ENCODE measurements at places on chromosomes 2 and 18.

- DNase-seq = no peak
These were observed 85.3 kb upstream of the ITGA6 start for GRCh38 chr2:172342078-172342477.

- DNase-seq = no peak
These were observed 28.1 kb upstream of the MYCN start for GRCh38 chr2:15912203-15912602.

DNA sequence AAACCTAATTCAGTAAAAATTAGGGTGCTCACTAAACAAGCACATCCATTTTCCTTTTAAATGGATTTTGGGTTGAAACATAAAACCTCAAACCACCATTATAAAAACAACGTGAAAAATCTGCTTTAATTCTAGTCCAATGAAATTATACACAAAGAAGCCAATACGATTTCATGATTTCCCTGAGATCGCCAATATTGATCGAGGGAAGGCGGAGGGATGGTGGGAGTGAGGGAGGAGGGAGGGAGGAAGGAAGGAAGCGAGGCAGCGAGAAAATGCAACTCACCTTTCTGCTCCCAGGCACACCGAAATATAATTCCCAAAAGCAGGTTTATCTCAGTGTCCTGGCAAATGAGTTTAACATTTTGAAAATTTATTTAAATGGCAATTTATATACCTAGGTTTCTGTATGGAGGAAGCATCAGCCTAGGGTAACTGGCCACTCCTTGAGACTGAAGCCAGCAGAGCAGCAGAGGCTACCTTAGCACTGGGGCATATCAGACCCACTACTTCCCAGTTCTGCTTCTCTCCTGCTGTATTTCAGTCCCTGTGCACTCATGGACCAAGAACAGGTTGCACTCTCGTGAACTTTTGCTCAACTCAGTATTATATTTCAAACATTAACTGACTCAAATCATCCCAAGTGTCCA, 2.3 kb upstream of the ONECUT2 start:
- DNase-seq = no peak

DNA sequence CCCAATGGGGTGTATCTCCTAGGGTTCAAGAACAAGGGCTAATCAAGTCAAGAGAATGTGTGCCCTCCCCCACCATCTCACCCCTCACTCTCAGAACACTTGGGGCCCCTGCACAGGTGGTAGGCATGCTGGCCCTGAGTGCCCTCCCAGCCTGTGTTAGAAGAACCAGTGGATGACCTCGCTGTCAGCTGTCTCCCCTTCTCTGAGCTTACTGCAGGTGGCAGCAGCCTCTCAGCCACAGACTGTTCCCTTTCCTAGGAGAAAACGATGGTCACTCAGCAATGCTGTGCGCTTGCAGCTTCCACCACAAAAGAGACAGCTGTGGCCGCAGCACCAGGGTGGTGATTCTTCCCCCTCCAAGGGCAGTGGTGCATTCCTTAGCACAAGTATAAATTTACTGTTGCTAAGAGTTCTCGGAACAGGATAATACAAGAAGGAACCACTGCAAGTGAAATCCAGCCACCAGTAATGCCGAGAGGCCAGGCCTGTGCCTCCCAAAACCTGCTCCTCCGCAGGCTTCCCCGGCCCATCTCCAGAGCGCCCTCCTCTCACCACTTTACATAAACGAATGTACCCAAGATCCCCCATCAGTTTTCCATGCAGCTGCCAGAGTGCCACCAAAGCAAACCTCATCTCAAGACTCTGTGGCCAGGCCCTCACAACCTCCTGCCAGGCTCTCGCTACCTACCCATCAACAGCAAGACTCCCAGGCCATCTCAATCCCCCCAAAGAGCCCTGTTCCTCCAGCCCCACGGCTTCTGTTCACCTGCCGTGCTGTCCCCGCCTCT, 935 bp upstream of the RAMP1 start:
- peak; percentile 30 for DNase-seq

GRCh38 chr2:23777826-23778225, 149.1 kb downstream of the ATAD2B start:
- no peak for DNase-seq

DNA sequence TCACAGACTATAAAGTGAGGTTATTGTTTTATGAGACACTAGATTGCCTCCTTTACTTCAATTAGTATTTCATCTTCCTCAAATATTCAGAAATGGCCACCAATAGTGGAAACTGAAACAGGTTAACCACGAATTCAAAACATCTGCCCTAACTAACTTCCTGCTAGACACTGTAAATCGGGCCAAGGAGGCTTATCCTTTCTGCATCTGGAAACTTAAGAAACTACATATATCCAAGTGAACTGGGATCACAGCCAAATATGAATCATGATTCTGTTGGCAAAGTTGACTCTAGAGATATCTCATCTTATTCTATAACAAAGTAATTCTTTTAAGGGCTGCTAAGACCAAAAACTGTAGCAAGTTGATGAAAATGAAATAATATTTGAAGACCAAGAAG, 136.6 kb upstream of the ZC3H15 start:
- peak; percentile 31 for DNase-seq

DNA sequence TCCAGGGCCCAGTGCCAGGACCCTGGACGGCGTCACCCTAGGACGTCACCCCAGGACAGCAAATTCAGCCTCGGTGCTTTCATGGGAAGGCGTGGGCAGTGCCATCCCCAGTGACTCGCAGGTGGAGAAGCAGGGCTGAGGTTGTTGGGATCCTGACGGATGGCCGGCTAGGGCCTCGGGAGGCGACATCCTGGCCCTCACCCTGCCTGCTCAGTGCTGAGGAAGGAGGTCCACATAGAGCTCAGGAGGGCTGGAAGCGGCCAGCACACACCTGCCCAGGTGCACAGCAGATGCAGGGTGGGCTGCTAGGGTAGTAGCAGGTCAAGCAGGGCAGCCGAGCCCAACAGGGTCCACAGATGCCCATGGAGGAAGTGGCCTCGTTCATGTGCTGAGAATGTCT, 482.0 kb upstream of the SALL3 start:
- no peak for DNase-seq

GRCh38 chr2:142533177-142533576, 344.3 kb upstream of the KYNU start:
- DNase-seq = no peak

DNA sequence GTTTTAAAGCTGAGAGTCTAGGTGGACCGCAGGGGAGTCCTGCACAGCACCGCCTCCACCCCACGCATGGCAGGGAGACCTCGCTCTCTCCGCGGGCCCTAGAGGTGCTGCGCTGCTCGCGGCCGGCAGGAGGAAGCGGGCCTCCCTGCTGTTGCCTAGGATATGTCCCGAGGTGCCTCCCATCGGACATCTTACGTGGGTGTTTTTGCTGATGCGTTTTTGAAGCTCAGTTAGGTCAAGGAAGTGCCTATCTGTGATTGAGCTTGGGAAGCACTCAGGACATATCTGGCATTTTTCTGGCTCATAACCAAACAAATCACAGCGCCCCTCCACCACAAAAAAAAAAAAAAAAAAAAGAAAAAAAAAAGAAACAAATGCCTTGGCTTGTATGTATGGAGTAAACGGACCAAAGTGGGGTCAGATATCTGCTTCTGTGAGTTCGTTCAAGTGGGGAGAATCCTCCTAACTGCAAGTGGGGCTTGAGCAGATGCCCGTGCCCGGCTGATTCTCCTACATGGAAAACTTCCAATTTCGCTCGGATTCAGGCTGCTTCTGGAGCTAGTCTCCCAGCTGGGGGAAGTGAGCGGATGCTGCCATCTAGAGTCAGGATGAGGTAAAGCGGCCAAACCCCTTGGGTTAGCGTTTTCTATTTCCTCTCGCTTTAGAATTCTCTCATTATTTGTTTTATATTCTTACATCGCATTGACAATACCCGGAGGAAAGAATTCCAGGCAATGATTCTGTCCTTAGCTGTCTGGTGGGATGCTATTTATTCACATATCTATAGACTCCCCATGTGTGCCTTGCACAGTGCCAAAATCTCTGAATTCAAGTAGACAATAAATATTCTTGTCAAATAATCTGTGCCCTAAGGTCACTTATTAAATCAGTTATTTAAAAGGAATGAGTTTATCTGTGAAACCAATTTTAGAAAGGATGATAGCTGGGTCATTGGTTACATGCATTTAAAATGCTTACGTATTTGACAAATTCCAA, 95.3 kb downstream of the CD8B2 start:
- peak; percentile 18 for DNase-seq

DNA sequence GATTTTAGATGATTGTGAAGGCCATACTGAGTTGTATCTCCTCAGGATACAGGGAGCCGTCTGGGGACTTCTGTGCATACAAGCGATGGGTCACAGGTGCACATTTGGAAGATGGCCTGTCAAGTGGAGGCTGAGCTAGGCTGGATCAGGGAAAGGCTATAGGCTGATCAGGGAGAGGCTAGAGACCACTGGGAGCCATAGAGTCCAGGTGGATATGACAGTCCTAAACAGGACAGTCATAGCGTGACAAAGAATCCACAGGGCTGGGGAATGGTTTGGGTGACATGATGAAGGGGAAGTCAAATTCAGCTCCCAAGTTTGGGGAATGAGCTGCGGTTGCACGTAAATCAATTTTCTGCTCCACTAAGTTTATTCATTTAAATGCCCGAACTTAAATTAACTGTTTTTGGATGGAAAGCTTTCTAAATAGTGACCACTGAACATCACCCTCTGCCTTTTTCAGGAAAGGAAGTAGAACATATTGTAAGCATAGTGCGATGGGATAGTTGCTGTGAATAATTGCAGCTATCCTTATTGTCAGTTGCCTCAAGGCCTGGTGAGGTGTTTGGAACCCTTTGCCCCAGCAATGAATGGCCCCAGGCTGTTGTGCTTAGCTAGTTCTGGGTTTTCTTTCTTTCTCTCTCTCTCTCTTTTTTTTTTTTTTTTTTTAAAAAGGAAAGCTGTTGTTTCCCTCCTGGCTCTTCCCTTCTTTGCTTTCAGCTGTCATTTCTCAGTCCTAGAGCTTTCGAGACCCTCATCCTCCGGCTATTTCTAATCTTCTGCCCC, 50.5 kb downstream of the KLHL29 start:
- no peak for DNase-seq

- no peak for DNase-seq
These were observed 28.4 kb upstream of the ID2 start for GRCh38 chr2:8653485-8653884.

DNA sequence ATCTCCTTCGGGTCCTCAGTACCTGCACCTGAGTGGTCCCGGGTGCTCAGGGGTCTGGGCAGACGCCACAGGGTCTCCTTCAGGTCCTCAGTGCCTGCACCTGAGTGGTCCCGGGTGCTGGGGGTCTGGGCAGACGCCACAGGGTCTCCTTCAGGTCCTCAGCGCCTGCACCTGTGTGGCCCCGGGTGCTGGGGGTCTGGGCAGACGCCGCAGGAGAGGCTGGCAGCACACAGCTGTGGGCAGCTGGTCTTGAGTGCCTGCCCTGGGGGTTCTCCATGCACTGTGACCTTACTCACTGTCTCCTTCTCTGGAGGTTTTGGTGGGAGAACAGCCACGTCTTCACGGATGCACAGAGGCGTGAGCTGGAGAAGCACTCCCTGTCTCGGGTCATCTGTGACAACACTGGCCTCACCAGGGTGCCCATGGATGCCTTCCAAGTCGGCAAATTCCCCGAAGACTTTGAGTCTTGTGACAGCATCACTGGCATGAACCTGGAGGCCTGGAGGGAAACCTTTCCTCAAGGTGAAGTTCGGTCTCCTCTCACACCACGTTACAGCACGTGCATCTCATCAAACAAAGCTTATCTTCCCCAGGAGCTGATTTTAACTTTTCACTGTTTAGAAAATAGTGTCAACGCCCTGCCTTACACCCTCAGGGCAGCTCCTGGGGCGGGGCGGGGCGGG, 82.6 kb downstream of the TPO start:
- DNase-seq = no peak

DNA sequence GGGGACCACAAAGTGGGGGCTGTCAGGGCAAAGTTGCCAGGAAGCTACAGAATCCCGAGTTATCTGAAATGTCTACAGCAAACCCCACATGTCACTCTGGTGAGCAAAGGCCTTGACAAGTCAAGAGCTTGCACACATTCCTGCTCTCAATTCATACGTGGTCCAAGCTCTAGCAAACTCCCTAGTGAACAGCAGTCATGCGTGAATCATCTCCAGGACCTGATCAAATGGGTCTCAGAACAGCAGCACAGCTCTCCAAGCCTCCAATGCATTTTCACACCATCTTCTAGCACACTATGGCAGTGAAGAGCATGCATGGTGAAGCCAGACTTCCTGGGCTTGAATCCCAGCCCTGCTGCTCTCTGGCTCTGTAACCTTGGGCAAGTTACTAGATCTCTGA, 68.5 kb downstream of the MYO5B start:
- no peak for DNase-seq

DNA sequence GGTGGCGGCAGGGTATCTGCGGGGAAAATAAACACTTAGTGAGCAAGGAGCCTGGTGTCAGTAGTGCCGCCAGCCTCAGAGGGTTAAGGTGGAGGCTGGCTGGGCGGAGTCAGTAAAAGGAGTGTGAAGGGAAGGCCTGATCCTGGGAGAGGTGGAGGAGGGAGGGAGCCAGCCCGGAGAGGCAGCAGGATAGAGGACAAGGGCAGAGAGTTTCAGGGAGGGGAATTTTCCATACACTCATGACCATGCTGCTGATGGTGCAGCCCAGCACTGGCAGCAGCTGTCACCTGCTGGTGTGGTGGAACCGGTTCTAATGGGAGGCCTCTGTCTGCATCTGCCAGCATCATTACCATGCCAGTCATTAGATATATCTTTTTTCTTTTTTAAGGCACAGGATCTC, 2.0 kb upstream of the TEX44 start:
- no peak for DNase-seq

DNA sequence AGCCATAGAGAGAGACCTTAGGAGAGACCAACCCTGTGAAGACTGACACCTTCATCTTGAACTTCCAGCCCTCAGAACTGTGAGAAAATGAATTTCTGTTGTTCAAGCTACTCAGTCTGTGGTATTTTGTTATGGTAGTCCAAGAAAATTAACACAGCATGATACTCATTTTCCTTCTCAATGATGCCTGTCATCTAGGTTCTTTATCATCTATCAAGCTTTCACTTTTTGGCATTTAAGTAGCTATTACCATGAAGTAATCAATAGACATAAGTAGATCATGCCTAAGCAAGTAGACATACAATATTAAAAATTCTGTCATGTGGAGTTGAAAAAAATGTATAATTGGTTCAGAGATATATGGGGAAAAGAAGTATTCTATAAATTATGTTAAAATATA, 444.7 kb downstream of the THSD7B start:
- no peak for DNase-seq

Data from BJ (cell line).